ENCODE measurements at places on chromosomes 6 and 20.
A peak's percentile ranks its signal among the peaks of the same experiment; 100 is the strongest.

- DNase-seq: no peak
These were observed 65.8 kb downstream of the SYTL3 start for GRCh38 chr6:158715330-158716311.

GRCh38 chr6:135861189-135861588, 9.7 kb downstream of the PDE7B start:
- DNase-seq: no peak

- no peak for DNase-seq
These were observed 524.8 kb upstream of the GJE1 start for GRCh38 chr6:141607956-141608355.

GRCh38 chr20:3014662-3015061, 28.8 kb upstream of the GNRH2 start:
- no peak for DNase-seq

GRCh38 chr6:15876406-15876805, 213.6 kb upstream of the DTNBP1 start:
- DNase-seq: no peak

DNA sequence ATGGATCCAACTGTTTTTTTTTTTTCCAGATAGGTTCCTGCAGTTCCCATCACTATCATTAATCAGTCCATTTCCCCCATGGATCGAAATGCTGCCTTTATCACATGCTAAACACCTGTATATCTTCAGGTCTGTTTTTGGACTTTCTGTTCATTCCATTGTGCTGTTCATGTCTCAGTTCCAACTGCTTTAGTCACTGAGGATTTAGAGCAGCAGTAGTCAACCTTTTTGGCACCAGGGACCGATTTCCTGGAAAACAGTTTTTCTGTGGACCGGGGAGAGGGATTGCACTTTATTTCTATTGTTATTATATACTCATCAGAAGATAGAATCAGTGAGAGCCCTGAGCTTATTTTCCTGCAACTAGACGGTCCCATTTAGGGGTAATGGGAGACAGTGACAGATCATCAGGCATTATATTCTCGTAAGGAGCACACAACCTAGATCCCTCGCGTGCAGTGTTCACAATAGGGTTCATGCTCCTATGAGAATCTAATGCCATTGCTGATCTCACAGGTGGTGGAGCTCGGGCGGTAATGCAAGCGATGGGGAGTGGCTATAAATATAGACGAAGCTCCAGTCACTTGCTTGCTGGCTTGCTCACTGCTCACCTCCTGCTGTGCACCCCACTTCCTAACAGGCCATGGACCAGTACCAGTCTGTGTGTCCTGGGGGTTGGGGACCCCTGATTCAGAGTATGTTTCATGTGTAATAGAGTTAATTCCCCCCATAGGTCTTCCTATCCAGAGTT, 46.0 kb downstream of the CAP2 start:
- no peak for DNase-seq

- no peak for DNase-seq
These were observed 69.6 kb downstream of the GNAS-AS1 start for GRCh38 chr20:58781138-58781537.

GRCh38 chr20:10219993-10220750, 1.5 kb downstream of the SNAP25 start:
- no peak for DNase-seq

DNA sequence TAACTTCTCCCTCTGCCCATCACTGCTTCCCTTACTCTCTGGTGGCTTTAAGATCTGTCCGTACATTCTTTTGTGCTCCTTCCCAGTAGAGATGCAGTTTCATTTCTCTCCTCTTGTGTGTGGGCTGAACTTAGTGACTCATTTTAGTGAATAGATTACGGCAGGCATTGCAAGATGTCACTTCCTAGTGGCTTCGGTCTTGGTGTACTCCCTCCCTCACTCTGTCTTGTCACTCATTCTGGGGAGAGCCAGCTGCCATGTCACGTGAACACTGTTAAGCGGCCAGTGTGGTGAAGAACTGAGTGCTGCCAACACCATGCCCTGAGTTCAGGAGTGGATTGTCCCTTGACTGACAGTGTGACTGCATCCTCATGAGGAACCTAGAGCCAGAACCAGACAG, 115.9 kb downstream of the OTOR start:
- no peak for DNase-seq

DNA sequence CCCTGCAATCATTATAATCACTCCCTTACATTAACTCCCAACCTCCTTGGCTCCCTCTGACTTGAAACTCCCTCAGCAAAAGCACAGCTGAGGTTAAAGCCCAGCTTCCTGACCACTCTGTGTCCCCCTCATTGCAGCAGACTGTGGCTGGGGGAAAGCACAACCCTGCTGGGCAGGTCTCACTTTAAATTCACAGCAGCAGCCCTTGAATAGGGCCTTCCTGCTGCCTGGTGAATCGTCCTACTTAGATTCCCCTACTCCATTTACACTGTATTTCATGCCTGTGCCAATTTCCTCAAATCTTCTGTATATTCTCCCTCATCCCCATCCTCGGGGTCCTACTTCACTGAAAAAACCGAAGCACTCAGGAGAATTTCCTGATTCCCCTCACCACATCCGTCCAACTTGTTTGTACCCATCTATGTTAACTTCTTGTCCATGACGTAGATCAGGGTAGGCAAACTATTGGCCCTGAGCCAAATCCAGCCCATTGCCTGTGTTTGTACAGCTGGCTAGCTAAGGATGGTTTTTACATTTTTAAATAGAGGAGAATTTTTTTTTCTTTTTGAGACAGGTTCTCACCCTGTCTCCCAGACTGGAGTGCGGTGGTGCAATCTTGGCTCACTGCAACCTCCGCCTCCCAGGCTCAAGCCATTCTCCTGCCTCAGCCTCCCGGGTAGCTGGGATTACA, 31.5 kb upstream of the GCM1 start:
- DNase-seq: peak; percentile 10

DNA sequence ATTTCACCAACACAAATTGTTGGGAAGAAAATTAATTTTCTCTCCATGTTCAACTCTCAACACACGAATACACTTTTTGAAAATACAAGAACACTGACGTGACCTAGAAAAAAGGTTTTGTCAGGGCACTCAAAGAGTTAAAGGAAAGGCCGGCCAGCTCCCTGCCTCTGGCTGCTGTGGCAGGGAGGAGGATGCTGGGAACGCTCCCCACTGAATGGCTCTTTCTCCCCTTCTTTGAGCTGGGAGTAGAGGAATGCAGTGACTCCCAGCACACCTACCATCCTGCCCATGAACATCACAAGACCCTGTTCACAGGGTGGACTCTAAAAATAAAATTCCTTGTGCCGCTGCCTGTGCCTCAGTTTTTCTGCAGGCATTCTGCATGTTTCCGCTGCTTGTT, 47.0 kb downstream of the MAP3K5 start:
- DNase-seq: no peak

DNA sequence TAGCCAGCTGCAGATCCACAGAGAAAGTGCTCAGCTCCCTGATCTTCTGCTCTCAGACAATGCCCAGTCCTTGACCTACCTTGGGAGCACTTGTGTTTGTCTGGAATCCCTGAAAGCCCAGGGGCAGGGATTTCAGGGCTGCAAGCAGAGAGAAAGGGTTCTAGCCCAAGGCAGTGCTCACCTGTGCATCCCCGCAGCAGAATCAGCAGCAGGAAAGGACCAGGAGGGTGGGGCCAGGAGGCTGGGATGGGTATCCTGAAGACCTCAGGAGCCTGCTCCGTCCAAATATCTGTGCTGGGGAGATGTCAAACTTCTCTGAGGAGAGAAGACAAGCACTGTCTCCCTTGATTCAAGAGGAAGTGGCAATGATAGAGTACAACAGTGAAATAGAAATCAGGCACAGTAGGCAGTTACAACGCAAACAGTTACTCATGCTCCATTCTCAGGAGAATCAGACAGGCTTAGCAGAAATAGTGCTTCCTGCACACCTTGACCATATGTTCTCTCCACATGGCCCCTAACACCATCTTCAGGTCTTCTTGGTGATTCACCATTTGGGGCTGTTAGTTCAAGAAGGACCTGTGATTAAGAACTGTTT, 28.7 kb upstream of the SIRPG start:
- DNase-seq: no peak

- no peak for DNase-seq
These were observed 117.0 kb downstream of the PCSK2 start for GRCh38 chr20:17343656-17344452.

DNA sequence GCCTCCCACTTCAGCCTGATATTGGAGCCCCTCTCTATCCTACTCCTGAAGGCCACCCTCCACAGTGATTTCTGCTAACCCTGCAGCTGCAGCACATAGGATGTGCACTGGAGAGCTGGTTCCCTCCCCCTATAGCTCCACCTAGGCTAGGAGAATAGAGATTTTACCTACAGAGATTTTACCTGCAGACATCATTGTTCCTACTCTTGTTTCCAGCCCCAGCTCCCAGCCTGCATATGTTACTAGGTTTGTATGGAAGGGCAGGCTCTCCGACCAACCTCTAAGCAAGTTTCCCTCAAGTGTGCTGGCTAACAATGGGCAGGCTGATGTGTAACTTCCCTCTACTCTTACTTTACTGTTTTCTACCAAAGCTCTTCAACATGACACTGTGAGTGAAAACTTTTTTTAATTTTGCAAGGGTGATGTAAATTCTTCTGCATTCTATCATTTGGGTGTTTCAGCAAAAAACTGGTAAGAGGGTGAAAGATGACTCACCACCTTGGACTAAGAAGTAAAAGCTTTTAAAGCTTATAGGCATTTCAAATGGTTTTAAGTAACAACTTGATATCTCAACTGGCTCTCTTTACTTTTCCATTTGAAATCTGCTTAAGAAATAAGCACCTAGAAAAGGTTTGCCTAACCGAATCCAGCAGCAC, 106.8 kb downstream of the CDK19 start:
- no peak for DNase-seq

DNA sequence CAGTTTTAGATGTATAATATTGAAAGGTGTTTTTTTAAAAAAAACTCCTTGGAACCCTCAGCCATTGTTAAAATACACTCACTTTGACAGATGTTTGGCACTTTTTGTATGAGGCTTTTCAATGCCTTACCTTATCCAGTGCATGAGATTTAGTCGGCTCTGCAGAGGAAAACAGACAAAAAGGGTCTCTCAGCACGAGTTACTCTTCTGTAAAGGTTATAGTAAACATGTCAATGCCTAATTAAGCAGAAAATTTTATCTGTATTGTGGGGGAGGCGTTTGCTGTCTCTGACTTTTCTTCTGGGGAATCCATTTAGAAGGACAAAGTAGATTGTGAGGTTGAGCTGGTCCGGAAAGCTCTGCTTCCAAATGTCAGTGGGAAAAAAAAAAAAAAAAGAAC, 278.3 kb downstream of the TSHZ2 start:
- no peak for DNase-seq

GRCh38 chr20:15297059-15297875, 959.9 kb upstream of the FLRT3 start:
- no peak for DNase-seq

DNA sequence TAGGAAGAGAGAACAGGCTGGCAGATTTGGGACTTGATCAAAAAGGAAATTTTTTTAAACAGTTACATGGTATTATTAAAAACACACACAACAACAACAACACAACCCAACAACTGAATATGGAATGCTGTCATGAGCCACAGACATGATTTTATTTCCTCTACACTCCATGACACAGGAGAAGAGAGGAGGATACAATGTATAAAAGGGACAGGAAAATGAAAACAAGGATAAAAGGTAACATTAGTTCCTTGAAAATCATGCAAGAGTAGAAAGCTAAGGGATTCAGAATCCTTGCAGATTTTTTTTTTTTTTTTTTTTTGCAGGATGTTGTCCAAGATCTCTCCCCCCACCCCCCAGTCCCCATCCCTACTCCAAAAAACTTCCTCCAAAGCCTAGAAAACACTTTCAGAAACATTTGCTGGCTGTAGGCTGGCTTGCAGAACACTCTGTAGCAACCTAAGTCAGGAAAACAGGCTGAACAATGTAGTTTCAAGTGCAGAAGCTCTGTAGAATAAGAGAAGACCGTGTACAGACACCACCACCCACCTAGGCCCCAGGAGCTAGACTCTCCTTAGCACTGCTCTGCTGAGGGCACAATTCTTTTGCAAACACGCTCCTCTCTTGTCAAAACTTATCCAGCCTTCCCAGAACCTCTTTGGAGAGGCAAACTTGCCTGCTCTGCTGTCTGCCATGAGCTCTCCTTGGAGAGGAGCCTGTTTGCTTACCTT, 845 bp downstream of the ZMYND8 start:
- no peak for DNase-seq

- DNase-seq: no peak
These were observed 120.4 kb downstream of the ARMC2 start for GRCh38 chr6:108968325-108969316.

DNA sequence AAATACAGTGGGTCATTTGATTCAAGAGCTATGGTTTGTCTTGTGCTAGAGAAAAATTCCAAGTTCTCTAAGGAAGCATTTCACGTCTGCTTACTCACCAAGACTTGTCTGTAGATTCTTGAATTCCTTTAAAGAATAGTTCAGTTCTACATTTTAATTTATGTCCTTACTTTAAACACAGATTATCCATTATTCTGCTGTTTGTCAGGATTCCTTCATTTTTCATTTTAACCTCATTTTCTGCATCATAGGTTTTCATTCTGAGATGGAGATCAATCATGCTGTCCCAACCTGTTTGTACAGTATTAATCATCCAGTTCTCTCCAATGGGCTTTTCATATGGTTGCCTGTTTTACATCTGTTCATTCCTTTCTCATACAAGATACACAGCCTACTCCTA, 24.5 kb upstream of the POPDC3 start:
- no peak for DNase-seq

GRCh38 chr20:24957326-24958016, 8.4 kb downstream of the CST7 start:
- DNase-seq: no peak

DNA sequence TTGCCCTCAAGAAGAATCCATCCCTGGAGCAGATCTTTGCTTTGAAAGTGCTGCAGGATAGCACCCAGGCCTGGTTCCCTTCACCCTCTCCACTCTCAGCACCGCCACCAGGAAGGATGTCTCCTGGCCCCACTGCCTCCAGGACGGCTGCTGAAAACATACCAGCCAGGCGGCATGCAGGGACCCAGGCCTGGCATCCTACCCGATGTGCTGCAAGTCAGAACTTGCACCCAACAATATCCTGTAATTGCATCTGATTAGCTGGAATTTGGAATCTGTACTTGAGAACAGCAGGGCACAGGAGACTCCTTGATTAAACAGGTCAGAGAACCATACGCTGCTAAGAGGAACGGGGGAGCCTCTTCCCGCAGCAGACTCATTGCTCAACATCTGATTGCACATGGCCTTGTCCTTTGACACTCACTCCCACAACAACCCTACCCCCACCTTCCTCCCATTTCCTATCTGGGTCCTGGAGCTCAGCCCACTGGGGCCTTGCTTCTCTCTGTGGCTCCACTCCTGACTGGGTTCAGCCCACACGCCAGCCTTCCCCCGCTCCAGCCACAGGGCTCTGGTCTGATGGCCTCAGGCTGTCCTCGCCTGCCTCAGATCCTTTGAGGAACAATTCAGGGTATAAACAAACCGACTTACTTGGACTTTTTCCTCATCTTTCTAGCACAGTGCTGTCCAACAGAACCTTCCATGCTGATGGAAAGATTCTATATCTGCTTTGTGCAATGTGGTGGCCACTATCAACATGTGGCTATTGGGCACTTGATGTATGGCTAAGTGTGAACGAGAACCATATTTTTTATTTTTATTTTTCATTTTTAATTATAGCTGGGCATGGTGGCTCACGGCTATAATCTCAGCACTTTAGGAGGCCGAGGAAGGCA, 78.0 kb downstream of the FGD2 start:
- no peak for DNase-seq

All from T follicular helper cell (primary cell).